Activated T-helper 1 cell treated with anti-CD3 and anti-CD28 coated beads, Interleukin-12 subunit alpha, Interleukin-12 subunit beta, Interleukin-2, Interleukin-4 antibody, amounts not matched to agents 30 ng/mL and 10 ng/mL and 1 ng/mL, durations not matched to agents 14 hours and 24 hours and 36 hours (primary cell): ENCODE measurements at places on chromosomes 1 and 21.
A peak's percentile ranks its signal among the peaks of the same experiment; 100 is the strongest.

- no peak for DNase-seq
Observed at GRCh38 chr1:56029319-56030003, 549.9 kb downstream of the PLPP3 start.

GRCh38 chr1:119808972-119809550 lies 2.2 kb downstream of the REG4 start:
- peak; percentile 53 for DNase-seq

DNA sequence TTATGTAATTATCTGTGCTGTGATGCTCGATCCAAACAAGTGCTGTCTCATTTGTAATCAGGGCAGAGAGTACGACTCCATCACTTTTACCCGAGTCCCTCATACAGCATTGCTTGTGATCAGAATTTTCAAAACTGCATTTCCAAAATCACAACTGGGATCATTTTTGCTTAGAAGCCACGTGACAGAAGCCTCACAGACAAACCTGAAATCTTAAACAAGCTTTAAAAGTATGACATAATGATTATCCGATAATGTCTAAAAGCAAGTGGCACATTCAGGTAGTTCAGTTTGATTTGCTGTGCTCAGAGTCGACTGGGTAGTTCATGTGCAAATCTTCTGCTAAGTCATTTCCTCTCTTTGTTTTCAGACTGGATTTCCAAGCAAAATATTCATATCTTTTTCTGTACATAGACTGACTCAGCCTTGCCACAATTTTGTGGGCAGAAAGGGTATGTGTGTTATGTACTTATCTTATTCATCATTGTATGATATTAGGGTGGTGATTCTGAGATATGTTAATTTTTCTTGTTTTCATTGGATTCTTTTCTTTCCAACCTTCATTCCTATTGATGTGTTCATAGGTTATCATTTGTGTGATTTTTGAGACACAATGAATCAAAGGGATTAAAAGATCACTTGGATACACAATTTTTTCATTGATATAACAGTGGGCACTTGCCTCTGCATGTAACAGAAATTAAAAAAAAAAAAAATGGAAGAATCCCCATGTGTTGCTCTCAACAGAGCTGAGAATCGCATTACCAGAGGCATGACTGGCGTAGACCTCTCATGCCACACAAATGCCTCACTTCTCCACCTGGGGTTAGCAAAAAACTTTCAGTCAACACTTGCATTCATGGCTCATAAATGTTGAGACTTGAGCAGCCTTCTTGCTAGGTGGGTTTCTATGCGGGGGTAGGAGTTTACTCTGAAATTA lies 355.7 kb downstream of the LTN1 start:
- no peak for DNase-seq

DNA sequence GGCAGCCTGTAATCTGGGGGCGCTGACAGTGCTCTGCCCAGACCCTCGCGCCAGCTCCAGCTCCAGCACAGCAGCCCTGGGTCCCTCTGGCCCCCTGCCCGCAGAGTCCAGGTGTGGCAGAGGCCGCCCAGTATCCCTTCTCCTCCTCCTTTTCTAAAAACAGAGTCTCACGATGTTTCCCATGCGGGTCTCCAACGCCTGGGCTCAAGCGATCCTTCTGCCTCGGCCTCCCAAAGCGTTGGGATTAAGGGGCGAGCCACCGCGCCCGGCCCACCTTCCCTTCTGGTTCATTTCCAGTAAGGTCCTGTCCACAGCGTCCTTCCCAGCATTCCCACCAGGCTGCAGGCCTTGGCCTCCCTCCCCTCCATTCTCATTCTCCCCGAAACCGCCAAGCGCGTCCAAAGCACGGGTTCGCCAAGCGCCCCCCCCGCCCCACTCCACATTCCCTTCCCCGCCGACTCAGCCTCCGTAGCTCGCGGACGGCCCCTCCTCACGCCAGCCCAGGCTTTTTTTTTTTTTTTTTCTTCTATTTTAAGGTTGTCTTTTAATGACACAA lies 2.0 kb upstream of the PCBP3 start:
- DNase-seq, result no peak

GRCh38 chr1:56495538-56495937 lies 83.8 kb downstream of the PLPP3 start:
- no peak for DNase-seq

- DNase-seq, result no peak
Observed at GRCh38 chr1:25150985-25151495, 81.3 kb downstream of the SYF2 start.

DNA sequence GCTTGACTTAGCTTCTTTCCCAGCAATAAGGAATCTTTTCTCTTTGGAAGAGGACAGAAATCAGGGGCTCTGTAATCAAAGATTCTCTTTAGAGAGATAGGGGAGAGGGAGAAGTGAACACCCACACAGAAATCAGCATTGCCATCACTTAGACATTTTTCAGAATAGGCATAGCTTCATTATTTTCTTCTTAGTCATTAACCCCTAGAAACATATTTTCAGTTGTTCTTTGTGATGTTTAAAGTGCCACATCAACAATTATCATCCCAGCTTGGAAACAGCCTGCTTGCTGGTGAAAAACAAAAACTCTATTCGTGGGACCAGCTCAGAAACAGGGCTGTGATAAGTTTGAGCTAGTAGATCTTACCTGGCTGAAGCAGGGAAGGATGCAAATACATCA lies 88.3 kb upstream of the SLC44A3 start:
- no peak for DNase-seq

DNA sequence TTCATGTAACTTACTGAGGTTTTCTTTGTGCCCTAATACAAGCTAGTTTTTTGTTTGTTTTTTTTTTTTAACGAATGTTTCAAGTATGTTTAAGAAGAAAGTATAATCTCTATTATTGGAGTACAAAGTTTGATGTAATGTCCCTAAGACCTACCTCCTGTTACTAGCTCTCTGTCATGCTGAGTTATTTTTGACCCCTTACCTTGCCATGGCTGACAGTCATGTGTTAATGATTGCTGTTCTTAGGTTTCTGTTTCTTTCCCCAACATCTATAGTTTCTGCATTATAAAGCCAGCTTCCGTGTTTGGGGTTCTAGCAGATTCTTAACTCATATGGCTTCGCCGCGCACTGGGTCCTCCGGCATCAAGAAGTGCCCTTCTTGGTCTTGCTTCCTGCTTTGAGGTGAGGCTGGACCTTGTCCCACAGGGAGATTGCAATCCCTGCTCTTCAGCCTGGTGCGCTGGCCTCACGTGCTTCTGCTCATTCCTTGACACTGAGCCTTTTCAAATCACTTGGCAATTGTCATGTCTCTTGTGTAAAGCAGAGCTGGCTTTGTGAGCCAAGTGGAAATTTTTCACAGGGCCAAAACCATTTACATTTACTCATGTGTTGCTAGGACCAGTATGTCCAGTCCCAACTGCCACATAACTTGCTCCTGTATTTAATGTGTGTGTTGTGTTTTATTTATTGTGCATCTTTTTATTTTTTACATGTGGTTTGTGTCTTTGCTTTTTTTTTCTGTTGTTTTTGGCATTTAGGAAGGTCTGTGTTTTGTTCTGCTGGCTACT lies 135.0 kb upstream of the COL6A1 start:
- no peak for DNase-seq
